ENCODE measurements at places on chromosomes 12 and 14.
A peak's percentile ranks its signal among the peaks of the same experiment; 100 is the strongest.

DNA sequence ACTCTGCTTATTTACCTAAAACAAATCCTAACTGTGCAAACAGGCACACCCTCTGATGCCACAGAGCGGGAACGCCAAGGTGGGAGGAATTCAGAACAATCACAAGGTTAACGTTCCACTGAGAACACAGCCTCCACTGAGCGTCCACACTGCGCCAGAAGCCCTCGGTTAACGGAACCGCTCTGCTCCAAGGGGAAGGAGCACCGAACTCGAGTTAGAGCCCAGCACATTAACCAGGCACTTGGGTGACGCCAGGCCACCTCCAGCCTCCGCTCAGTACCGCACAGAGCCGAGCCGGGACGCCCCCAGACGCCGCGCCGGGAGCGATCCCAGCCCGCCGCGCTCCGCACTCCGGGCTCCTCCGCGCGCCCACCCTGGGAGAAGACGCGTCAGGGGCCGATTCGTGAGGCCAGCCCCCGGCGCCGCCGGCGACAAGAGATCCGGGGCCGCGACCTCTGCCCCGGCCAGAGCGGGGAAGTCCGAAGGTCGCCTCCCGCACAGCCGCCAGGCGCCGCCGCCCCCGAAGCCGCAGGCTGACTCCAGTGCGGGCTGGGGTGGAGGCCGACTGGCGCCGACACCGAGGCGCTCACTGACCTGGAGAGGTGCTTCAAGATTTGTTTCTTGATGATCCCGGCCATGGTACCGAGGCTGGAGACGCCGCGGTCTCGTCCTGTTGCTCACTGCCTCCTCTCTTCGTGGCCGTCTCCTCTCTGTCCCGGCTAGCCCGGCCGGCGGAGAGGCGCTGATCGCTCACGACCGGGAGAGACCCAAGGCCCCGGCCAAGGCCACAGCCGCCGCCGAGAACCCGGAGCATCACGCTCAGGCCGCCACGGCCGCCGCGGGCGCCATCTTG is 450 bp downstream of the BLTP3B start:
- peaks cover 55% of the 10 kb centered on the region for H3K4me1 ChIP-seq
- no peaks in the 10 kb centered on the region for H3K27me3 ChIP-seq
- DNase-seq, result peak; percentile 50
- peak overlapping the region; percentile 95 for H3K4me3 ChIP-seq

- peaks cover 12% of the 10 kb centered on the region for H3K4me1 ChIP-seq
- H3K27me3 ChIP-seq, result peaks cover 10% of the 10 kb centered on the region
- no peak overlapping the region for H3K27ac ChIP-seq
- peak; percentile 97 for DNase-seq
- H3K36me3 ChIP-seq, result peaks cover 8% of the 10 kb centered on the region
- H3K4me3 ChIP-seq, result no peak overlapping the region
Measured at GRCh38 chr14:105045710-105046326, 19.4 kb downstream of the GPR132 start.

DNA sequence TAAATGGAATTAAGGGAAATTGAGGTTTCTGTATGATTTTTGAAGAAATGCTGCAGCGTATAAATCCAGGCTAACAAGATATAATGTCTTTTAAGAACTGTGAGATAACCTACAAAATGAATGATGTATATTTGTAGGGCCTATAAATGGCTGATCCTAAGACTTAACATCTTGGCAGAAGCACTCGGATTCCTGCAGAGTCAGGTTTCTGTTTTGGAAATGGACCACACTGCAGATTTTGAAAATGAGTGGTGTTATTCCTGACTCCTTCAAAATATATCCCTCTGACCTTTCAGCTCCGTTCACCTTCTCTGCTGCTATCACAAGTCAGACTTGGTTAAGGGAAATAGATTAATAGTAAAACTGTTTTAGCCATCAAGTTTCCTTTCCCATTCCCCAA is 5.0 kb downstream of the TIGAR start:
- no peak overlapping the region for H3K4me3 ChIP-seq
- H3K27me3 ChIP-seq, result no peaks in the 10 kb centered on the region
- peaks cover 29% of the 10 kb centered on the region for H3K4me1 ChIP-seq
- no peak overlapping the region for H3K27ac ChIP-seq
- peaks cover 17% of the 10 kb centered on the region for H3K36me3 ChIP-seq

DNA sequence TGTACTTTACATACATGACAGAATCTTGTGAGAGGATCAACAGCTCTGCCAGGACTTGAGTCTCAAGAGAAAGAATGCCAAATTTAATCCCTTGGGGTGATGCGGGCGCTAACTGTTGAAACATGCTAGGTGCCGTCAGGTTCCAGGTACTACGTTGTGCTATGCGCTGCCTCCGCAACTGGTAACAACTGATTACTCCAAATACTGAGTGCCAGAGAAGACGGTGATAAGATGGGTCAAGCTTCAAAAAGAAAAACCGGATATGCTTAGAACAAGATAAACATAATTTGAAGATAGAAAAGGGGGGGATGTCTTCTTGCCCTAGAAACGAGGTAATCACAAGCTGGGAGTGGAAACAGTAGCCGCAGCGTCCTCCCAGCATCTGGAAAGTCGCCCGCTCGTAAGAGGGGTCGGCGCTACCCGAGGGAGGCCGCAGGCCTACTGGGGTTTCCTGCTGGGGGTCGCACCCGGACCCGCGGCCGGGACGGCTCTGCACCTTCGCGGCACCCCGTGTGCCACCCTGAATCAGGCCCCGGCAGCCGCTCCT is 678 bp downstream of the ZBTB25 start:
- DNase-seq, result peak; percentile 18
- no peaks in the 10 kb centered on the region for H3K27me3 ChIP-seq
- H3K4me1 ChIP-seq, result peaks cover 62% of the 10 kb centered on the region
- H3K36me3 ChIP-seq, result peaks cover 39% of the 10 kb centered on the region

- H3K4me1 ChIP-seq, result peaks cover 26% of the 10 kb centered on the region
- H3K27ac ChIP-seq, result no peak overlapping the region
- DNase-seq, result no peak
- H3K4me3 ChIP-seq, result no peak overlapping the region
- H3K36me3 ChIP-seq, result no peaks in the 10 kb centered on the region
Measured at GRCh38 chr14:52153939-52154338, 85.1 kb upstream of the NID2 start.

DNA sequence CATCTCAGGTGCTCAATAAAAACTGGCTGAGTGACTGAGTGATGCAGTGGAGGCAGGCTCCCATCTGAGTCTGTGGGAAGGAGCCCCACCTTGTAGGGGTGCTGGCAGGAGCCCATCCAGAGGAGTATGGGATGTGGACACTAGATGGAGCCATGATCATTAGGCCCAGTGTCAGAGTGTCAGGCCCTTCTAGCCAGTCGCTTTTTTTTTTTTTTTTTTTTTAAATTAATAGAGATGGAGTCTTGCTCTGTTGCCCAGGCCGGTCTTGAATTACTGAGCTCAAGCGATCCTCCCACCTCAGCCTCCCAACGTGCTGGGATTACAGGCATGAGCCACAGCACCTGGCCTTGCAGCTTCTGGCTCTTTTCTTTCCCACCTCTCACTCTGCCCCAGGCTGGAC is 11.5 kb downstream of the RITA1 start:
- peaks cover 6% of the 10 kb centered on the region for H3K4me1 ChIP-seq
- peak; percentile 51 for DNase-seq
- H3K4me3 ChIP-seq, result no peak overlapping the region
- peaks cover 4% of the 10 kb centered on the region for H3K36me3 ChIP-seq

DNA sequence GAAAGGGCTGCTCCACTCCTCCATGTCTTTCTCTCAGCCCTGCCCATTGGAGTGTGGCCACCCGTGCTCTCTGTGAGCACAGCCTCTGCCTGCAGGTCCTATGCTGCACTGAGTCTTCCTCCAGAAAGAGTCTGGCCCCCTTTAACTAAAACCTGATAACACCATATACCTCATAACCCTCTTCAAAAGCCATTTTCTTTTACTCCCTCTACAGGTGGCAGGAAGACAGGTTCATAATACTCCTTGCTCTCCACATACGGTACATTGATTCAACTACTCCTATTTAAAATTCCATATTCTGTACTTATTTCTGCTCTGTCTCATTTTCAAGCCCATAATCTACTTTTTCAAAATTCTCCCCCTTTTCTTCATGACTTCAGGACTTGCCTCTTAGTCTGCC is 144.0 kb downstream of the HELB start:
- no peak overlapping the region for H3K27ac ChIP-seq
- H3K27me3 ChIP-seq, result no peaks in the 10 kb centered on the region
- no peaks in the 10 kb centered on the region for H3K36me3 ChIP-seq

- no peak overlapping the region for H3K4me3 ChIP-seq
- no peak for DNase-seq
- peaks cover 2% of the 10 kb centered on the region for H3K27me3 ChIP-seq
- no peak overlapping the region for H3K27ac ChIP-seq
Measured at GRCh38 chr12:117596968-117597367, 235.5 kb upstream of the NOS1 start.

GRCh38 chr14:74579447-74580274 is 32.4 kb downstream of the LTBP2 start:
- H3K27ac ChIP-seq, result peak overlapping the region; percentile 74
- H3K36me3 ChIP-seq, result no peaks in the 10 kb centered on the region
- peaks cover 30% of the 10 kb centered on the region for H3K4me1 ChIP-seq
- peak; percentile 57 for DNase-seq
- peaks cover 24% of the 10 kb centered on the region for H3K27me3 ChIP-seq

- no peak overlapping the region for H3K4me3 ChIP-seq
- peaks cover 25% of the 10 kb centered on the region for H3K27me3 ChIP-seq
- H3K4me1 ChIP-seq, result peaks cover 4% of the 10 kb centered on the region
- no peaks in the 10 kb centered on the region for H3K36me3 ChIP-seq
- DNase-seq, result no peak
Measured at GRCh38 chr12:108052260-108052659, 76.8 kb upstream of the WSCD2 start.

GRCh38 chr14:71592361-71592760 is 339.9 kb upstream of the RGS6 start:
- H3K4me3 ChIP-seq, result no peak overlapping the region
- H3K27ac ChIP-seq, result no peak overlapping the region
- peaks cover 60% of the 10 kb centered on the region for H3K4me1 ChIP-seq
- H3K27me3 ChIP-seq, result no peaks in the 10 kb centered on the region
- peaks cover 29% of the 10 kb centered on the region for H3K36me3 ChIP-seq

DNA sequence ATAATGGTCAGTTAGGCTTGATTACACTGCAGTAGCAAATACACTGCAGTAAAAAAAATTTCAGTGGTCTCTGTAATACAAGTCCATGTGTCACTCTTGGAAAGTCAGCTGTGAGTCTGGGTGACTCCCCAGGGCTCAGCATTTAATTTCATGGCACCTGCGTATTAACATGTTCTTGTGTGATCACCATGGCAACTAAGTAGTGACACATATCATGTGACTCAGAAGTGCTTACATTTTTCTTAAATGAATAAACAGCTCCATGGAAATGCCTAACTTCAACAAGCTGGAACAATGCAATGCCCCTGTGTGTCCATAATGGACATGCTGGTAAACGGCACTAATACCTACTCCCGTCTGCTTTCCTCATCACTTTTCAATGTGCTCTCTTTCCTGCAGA is 88.5 kb upstream of the ANO4 start:
- peaks cover 4% of the 10 kb centered on the region for H3K27me3 ChIP-seq
- H3K4me3 ChIP-seq, result no peak overlapping the region
- no peak for DNase-seq
- H3K4me1 ChIP-seq, result no peaks in the 10 kb centered on the region

DNA sequence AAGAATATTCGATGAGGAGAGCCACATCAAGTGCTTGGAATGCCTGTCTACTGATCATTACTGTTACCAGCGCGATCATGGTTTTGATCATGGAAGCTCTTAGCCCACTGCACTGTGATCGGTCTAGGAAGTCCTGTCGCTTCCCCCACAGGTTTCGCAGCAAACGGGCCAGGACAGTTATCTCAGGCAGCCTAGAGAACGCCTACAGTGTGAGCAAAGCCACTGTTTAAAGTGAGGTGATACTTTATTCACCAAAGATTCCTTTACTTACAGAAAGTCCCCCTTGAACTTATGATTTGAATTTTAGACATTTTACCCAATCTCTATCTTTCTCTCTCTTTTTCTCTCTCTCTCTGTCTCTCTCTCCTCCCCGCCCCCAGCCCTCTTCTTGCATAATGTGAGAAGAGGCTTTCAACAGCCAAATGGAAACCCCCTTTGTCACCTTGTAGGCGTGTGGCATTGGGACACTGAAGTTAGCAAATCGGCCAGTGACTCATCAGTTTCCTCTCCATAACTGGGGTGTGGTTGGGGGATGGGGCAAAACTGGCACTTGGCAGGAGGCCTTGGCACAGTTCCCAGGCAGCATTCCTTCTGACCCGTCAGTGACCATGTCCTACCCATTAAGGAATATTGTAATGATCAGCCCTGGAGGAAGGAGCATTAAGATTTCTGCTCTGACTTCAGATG is 214.8 kb downstream of the CHST11 start:
- H3K4me3 ChIP-seq, result peak overlapping the region; percentile 73
- no peaks in the 10 kb centered on the region for H3K36me3 ChIP-seq
- peaks cover 68% of the 10 kb centered on the region for H3K4me1 ChIP-seq

DNA sequence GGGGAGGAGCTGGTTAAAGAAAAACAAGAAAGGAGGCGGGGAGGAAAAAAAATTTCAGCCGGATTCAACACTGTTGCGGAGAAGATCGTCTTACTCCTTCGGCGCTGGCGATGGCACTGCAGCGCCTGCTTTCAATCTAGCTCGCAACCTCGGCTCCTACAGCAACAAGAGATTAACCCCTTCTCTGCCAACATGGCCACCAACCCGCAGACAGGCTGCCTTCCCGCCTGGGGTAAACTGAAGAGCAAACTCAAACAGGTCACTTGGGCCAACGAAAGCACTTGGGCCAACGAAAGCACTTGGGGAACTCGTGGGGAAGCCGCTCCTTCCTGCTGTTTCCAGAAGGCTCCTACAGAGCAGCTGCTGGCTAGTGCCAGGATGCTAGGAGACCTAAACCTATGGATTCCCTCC is 73.7 kb downstream of the CIT start:
- no peak overlapping the region for H3K4me3 ChIP-seq
- no peaks in the 10 kb centered on the region for H3K4me1 ChIP-seq
- H3K27me3 ChIP-seq, result no peaks in the 10 kb centered on the region
- no peak for DNase-seq
- no peak overlapping the region for H3K27ac ChIP-seq

DNA sequence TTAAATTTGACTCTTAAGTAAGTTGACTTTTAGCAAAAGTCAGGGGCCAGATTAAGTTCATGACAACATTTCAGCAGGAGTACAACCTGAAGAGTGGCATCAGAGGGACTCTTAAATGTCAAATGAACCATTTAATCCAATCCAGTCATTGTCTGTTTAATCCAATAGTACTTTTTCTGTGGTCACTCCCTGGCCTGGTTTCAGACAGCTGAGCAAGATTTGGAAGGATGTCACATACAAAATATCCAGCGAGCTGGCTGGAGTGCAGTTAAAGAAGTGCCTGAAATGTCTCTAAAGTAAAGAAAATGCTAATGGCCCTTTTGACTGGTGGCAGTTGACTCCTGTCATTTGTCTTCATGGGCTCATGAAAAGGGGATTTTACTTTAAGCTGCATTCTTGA is 1082.1 kb downstream of the AACS start:
- H3K36me3 ChIP-seq, result no peaks in the 10 kb centered on the region
- no peaks in the 10 kb centered on the region for H3K4me1 ChIP-seq
- no peak overlapping the region for H3K4me3 ChIP-seq
- DNase-seq, result no peak
- H3K27ac ChIP-seq, result no peak overlapping the region

DNA sequence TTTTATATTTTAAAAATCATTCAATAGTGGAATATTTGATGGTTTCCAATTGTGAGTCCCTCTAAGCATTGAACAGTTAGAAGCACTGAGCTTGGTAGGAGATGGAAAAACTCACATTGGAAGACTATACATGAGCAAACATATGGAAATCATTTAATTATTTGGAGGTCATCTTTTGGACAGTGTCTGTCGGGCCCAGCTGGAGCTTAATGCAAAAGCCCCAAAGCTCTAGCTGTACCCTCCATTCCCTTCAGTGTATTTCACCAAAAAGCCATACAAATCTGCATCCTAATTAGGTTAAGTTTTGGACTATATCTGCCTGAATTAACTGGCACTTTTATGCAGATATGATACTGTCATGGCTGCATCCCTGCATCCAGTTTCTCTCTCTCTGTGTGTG is 365.7 kb downstream of the FLRT2 start:
- H3K4me1 ChIP-seq, result no peaks in the 10 kb centered on the region
- no peaks in the 10 kb centered on the region for H3K36me3 ChIP-seq
- no peak for DNase-seq
- no peak overlapping the region for H3K4me3 ChIP-seq
- no peak overlapping the region for H3K27ac ChIP-seq

Data from activated naive CD8-positive, alpha-beta T cell treated with anti-CD3 and anti-CD28 coated beads, Interleukin-2, amount 50 U/mL, for 24 hours (primary cell).